ENCODE measurements at places on chromosomes 7 and 10. TPM values are rescaled to one million over a fixed set of nuclear protein-coding genes. Genes with fewer than 3 reads are reported as not detected.

Gene GAD2
- total RNA-seq, result not detected

Gene SEMA3E
- total RNA-seq, result not detected

Gene ACTL6B
- total RNA-seq, result not detected

Gene HMX3
- total RNA-seq, result not detected

Gene EGR2
- total RNA-seq, result 0.04 TPM

Measured in pulmonary artery endothelial cell (primary cell).